ENCODE measurements at places on chromosomes 5 and 9.

- no peak for DNase-seq
Observed at GRCh38 chr9:136782452-136782851, 8.7 kb upstream of the TMEM141 start.

GRCh38 chr9:114606068-114606467 is 5.0 kb upstream of the TMEM268 start:
- no peak for DNase-seq

DNA sequence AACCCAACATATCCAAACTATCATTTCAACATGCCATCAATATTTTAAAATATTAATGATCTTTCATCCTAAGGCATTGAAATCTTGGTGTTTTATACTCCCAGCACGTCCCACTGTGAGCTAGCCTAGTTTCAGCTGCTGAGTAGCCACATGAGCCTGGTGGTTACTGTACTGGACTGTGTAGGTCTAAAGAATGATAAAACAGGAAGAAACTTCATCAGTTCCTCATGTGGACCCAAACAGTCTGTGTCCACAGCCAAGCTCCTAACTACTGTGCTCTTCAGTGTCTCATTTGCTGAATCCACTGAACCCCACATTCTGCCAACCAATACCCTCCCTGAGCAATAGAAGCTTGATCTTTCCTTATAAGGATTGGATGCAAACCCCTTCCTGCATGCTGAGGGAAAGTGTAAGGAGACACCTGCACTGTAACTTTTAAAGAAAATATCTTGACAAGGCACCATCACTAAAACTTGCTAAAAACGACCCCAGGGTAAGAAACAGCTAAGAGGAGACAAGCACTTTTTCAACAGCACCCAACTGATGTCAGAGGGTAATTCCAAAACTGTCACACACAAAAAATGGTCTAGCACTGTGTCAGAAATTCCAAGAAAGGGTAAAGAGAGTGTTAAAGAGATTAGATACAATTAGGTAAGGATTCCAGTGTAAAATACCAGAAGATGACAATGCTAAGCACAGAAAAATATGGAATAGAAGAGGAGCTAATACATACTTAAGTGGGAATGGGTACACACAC is 126.9 kb downstream of the SPOCK1 start:
- no peak for DNase-seq

- peak; percentile 8 for DNase-seq
Observed at GRCh38 chr9:114317665-114318357, 5.1 kb upstream of the ORM1 start.

GRCh38 chr5:105924366-105924765 is 1746.4 kb downstream of the EFNA5 start:
- DNase-seq: no peak

DNA sequence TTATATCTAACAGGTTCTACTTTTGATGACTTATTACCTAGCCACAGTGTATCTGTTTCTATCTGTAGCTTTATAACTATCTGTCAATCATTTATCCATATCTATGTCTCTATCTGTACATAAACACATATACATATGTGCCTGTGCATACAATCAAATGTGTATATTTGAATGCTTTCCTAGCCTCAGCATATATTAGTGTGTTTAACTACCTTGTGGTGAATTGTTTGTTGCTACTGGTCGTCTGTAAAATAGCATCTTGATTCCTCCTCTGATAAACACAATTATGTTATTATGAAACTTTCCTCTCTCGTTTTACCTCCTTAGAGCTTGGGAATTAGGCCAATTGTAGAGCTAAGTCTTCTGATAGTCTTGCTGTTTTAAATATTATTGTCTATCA is 44.4 kb downstream of the PARP8 start:
- DNase-seq: no peak

DNA sequence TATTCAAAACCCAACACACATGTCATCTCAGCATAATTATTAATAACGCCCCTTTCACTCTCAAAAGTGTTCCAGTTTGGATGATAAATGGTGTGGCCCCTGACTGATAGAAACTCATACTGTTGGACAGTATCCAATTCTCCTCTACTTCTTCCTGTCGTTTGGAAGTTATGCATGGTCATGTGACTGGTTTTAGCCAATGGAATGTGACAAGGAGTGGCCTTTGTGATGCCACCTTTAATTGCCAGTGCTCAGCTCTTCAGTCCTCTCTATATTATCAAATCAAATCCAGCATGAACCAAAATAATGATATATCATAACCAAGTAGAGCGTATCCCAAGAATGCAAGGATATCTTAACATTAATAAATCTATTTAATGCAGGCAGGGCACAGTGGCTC is 117.8 kb upstream of the SPIN1 start:
- no peak for DNase-seq
